Inflammatory macrophage (primary cell): ENCODE measurements at places on chromosomes 5 and 9.

GRCh38 chr9:33137781-33138264, 29.3 kb downstream of the B4GALT1 start:
- DNase-seq, result no peak

- no peak for DNase-seq
Observed at GRCh38 chr9:30574355-30575151, 1809.9 kb upstream of the ACO1 start.

DNA sequence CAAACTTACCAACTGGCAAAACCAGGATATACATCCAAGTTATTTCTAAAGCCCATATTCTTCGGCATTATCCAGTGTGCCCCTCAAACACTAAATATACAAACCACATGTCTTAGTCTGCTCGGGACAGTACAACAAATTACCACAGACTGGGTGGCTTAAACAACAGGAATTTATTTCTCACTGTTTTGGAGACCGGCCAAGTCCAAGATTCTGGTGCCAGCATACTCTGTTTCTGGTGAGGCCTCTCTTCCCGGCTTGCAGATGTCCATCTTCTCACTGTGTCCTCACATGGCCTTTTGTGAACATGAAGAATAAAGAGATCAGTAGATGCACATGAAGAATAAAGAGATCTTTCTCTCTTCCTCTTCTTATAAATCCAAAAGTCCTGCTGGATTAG, 12.9 kb upstream of the SLCO6A1 start:
- DNase-seq, result no peak

DNA sequence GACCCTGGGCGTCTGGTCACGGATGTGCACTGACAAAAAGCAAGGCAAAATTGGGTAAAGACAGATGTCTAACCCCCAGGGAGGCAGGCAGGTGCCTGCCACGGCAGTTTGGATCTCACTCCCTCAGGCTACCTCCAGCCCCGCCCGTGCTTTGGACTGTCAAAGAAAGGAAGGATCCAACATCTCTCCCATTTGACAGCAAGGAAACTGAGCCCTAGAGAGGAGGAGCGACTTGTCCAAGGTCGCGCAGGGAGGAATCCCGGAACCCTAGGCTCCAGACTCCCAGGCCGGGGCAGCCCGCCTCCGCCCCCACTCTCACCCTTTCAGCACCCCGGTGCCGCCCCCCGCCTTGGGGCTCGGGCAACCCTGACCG, 376 bp downstream of the GOLGA1 start:
- no peak for DNase-seq

- DNase-seq, result peak; percentile 29
Observed at GRCh38 chr5:75337366-75338021, 474 bp downstream of the HMGCR start.

DNA sequence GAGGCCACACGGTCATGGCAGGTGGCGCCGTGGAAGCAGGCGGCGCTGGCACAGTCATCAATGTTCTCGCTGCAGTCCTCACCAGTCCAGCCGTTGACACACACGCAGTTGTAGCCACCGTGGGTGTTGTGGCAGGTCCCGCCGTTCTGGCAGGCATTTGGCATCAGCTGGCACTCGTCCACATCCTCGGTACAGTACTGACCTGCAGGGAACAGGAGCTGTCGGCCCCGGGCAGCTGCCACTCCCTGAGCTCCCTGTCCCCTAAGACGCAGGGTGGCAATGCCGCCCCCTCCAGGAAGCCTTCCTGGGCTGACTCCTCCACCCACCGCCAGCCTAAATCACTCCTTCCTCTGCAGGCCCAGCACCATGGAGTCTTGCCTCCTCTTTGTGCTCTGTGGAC, 27.2 kb downstream of the NOTCH1 start:
- DNase-seq, result no peak

DNA sequence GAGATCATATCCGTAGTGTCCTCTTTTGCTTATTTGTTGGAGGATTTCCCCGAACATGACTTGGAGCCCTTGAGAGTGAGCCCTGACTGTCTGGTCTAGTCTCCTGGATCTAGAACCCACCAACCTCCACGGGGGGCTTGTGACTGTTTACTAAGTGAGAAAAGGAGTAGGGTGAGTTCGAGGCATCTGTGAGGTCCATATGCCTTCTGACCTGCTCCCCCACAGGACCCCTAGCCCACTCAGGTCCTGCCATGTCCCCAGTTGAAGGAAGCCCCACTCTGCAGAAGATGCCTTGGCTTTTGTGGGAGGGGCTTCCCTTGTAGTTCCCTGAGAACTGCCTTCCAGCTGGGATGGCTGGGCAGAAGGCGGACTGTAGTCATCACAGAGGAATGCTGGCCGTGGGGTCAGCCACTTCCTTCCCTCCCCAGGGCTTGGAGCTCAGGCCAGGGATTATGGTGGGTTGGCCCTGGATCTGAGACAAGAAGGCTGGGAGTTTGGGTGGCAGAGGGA, 7.0 kb upstream of the IRF1 start:
- no peak for DNase-seq

DNA sequence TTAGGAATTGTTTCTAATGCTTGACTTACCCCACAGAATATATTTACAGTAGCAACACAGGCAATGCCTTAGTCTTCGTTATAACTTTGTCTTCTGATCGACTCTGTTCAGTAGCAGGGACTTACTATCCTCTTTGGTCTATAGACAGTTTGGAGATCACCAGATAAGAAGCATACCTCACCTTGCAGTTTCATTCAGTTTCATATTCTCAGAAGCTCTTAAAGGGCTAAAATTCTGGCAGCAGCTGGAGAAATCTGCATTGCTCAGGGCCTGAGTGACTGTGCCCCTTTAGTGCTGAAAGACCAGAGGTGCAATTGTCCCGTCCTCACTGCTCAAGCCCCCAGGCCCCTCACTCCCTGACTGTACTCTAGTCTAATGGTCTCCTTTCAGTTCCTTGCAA, 26.0 kb downstream of the ZBTB43 start:
- no peak for DNase-seq

DNA sequence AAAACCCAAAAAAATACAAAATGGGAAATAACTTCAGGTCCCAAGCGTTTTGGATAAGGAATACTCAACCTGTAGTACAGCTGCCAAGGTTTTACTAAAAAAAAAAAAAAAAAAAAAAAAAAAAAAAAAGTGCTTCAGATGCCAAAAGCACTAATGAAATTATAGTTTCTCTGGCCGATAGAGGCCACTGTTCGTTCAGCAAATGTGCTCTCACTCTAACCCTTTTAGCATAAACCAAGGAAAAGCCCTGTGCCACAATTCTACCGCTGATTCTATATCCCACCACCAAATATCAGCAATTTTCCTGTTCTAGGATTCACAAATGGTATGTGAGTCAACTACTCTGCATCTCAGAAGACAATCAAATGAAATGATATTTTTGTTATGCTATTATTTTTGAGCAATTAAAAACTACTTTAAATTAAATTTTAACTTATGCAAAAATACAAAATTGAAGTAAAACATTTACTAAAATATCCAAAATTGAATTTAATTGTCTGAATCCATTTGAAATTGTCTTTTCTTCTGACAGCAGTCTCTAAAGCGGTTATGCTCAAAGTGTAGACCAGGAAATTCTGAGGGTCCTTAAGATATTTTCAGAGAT, 79.8 kb downstream of the RICTOR start:
- peak; percentile 53 for DNase-seq

GRCh38 chr5:18238321-18238720, 604.1 kb downstream of the TAF11L14 start:
- DNase-seq, result no peak

GRCh38 chr5:156383510-156384265, 56.7 kb downstream of the SGCD start:
- DNase-seq, result no peak

- DNase-seq, result no peak
Observed at GRCh38 chr5:150069672-150070627, 16.4 kb downstream of the CSF1R start.

DNA sequence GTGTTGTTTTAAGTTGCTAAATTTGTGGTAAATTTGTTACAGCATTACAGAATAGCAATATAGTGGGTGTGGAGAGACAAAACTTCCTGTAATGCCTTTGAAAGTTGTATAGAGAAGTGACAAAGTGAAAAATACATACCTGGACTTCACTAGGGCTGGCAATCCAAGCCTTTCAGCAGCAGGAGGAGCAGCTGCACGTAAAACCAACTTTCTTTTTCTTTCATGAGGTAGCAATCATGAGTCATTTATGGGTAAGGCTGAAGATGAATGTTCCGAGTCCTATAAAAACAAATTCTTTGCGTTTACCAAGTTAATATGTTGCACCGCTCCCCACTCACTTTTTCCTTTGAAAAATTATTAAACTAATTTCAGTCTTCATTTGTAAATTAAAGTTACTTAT, 1138.2 kb downstream of the TAF11L14 start:
- no peak for DNase-seq

DNA sequence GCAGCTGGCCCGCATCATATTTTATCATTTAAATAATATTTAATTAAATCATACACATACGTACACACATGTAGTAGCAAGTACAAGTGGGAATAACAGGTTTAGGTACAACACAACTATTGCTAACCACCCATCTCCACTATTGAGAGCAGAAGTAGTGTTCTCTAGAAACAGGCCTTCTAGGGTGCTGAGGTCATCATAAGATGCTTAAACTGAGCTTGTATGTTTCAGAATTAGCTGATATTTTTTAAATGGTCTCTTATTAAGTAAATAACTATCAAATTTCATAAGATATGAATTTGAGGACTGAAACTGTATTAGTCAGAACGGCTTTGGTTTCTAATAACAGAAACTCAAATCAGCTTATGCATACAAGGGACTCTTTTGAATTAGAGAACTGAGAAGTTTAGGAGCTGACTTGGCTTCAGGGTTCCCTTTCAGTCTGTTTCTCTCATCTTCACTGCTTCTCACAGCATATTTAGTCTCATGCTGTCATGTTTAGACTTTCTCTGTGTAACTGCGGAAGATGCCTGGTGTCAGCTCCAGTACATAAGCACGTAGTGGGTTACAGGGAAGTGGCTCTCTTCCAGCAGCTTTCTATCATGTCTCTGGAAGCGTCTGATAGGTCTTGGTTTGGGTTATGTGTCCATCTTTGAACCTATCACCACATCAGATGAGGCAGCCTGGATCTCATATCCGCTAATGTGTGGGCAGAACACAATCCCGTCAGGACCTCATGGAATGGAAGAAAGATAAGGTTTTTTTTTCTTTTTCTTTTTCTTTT, 25.0 kb upstream of the OCLN start:
- no peak for DNase-seq

DNA sequence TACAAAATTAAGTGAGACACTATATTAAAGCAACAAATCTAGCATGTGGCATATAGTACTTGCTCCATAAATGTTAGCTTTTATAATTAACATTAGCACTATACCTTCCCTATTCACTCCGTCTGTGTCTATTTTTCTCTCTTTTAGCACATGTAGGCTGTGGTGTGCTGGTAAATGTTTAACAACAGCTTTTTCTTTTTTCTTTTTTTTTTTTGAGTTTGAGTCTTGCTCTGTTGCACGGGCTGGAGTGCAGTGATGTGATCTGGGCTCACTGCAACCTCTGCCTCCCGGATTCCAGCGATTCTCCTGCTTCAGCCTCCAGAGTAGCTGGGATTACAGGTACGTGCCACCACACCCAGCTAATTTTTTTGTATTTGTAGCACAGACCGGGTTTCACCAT, 62.1 kb downstream of the SPRY4 start:
- no peak for DNase-seq

GRCh38 chr5:2929779-2930178, 178.3 kb upstream of the IRX2 start:
- no peak for DNase-seq

- no peak for DNase-seq
Observed at GRCh38 chr9:99907208-99907532, 716 bp downstream of the STX17 start.

DNA sequence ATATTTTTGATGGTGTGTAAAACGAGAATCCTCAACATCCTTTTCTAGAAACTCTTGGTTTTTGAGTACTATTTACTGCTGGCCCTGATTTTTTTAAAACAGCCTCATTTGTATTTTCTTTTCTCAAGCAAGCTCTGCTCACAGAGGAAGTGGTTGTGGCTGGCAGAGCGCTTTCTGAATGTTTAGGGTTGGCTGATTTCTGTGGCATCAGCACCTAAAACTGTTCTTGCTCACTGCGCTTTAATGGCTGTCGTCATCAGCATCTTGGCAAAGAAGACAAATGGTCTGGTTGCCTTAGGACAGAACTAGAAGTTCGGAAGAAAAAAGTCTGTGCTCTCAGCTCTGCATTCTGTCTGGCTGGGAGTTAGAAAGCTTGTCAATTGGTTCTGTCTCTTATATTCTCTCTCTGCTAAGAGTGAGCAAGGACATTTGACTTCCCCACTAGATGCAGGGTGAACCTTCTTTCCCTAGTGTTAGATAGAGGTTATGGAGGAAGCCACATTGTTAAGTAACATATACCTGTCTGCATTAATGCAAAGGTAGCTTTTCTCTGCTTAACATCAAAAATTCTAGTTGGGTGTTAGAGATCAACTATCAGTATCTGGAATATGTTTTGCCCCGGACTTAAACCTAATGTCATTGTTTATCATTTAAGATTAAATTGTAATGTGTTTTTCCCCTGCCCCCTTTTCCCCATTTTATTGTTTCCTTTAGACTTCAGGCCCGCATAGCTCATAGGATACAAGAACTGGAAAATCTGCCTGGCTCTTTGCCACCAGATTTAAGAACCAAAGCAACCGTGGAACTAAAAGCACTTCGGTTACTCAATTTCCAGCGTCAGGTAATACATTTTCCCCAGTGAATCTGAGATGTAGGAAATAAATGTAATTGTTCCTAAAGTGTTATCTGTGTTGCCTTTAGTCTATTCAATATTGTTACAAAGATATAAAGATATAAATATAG, 39.0 kb downstream of the SMARCA2 start:
- no peak for DNase-seq

DNA sequence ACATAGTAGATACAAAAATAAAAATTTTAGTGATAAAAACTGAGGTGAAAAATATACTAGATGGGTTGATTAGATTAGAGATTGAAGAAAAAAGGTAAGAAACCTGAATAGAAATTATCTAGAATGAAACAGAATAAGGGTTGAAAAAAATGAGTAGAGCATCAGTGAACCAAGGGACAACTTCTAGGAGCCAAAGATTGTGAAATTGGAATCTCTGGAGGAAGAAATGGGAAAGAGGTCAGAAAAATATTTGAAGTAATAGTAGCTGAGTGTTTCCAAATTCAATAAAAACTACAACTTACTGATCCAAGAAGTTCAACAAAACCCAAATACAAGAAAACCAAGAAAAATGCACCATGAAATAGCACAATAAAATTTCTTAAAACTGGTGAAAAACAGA, 116.6 kb upstream of the STARD4 start:
- no peak for DNase-seq

DNA sequence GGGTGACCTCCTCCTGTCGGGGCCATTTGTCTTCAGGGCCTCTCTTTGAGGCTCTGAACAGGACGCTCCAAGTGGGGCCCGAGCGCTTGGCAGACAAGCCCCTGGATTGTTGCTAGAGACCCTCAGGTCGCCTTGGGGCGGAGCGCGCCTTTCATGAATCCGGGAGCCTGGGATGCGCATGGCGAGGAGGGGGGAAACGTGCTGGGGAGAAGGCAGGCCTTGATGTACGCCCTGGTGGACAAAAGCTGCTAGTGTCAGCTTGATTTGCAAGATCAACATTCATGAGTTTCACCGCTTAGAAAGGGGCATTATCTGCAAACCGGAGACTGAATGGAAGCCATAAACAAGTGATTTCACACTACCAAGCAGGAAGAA, 226.3 kb downstream of the SMARCA2 start:
- DNase-seq, result peak; percentile 4
